ENCODE measurements at places on chromosomes 1 and 21. TPM values are rescaled to one million over a fixed set of nuclear protein-coding genes. Genes with fewer than 3 reads are reported as not detected.

- no peak overlapping the region for H3K27ac ChIP-seq
- H3K4me1 ChIP-seq: no peaks in the 10 kb centered on the region
- no peaks in the 10 kb centered on the region for H3K36me3 ChIP-seq
- no peaks in the 10 kb centered on the region for H3K27me3 ChIP-seq
- H3K4me3 ChIP-seq: no peak overlapping the region
Observed at GRCh38 chr1:84771895-84772294, 81.6 kb upstream of the SSX2IP start.

Gene NES
- 14.9 TPM for total RNA-seq

Gene POTED
- total RNA-seq: not detected

GRCh38 chr21:19810779-19811178 is 1187.4 kb upstream of the NCAM2 start:
- no peaks in the 10 kb centered on the region for H3K4me1 ChIP-seq
- no peaks in the 10 kb centered on the region for H3K36me3 ChIP-seq
- no peak for DNase-seq
- no peak overlapping the region for H3K4me3 ChIP-seq

- H3K4me1 ChIP-seq: peaks cover 6% of the 10 kb centered on the region
- no peak overlapping the region for H3K27ac ChIP-seq
- H3K27me3 ChIP-seq: no peaks in the 10 kb centered on the region
- H3K4me3 ChIP-seq: no peak overlapping the region
- no peaks in the 10 kb centered on the region for H3K36me3 ChIP-seq
Observed at GRCh38 chr1:30377230-30378002, 346.0 kb downstream of the MATN1 start.

- no peak overlapping the region for H3K4me3 ChIP-seq
- no peaks in the 10 kb centered on the region for H3K27me3 ChIP-seq
- no peaks in the 10 kb centered on the region for H3K36me3 ChIP-seq
Observed at GRCh38 chr1:219713981-219714381, 101.1 kb upstream of the ZC3H11B start.

DNA sequence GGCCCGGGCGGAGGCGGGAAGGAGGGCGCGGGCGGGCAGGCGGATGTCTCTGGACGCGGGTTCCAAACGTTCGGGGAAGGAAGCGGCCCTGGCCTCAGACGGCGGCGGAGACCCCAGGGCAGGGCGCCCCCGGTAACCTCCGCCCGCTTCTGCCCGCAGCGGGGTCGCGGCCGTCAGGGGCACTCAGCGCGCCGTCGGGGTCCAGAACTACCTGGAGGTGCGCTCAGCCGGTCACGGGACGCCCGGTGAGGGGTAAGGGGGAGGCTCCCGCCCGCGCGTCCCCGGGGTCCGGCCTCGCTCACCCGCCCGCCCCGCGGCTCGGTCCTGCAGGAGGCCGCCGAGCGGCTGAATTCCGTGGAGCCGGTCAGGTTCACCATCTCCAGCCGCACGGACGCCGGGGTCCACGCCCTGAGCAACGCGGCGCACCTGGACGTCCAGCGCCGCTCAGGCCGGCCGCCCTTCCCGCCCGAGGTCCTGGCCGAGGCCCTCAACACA is 406 bp downstream of the PUSL1 start:
- H3K36me3 ChIP-seq: peaks cover 5% of the 10 kb centered on the region
- no peaks in the 10 kb centered on the region for H3K27me3 ChIP-seq
- H3K4me3 ChIP-seq: peak overlapping the region; percentile 78

- no peak for DNase-seq
- H3K27ac ChIP-seq: no peak overlapping the region
- H3K27me3 ChIP-seq: no peaks in the 10 kb centered on the region
- H3K4me3 ChIP-seq: no peak overlapping the region
- H3K36me3 ChIP-seq: no peaks in the 10 kb centered on the region
Observed at GRCh38 chr1:33928251-33928650, 64.4 kb downstream of the HMGB4 start.

DNA sequence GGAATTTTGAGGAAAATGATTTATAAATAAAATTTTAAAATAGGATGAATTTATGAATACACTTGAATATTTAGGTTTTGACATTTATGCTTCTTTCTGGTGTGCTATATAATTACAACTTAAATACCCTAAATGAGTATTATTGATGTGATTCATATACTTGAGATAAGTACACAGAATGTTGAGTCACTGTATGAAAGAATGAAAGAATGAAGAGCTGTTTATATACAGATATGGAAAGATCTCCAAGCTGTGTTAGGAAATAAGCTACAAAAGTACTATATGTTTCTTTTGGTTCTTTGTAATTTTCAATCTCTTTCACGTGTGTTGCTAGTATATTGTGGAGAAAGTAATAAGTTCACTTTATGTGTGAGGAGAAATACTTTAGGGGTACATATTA is 147.2 kb downstream of the RASAL2 start:
- DNase-seq: no peak
- H3K27ac ChIP-seq: no peak overlapping the region
- H3K4me3 ChIP-seq: no peak overlapping the region
- no peaks in the 10 kb centered on the region for H3K4me1 ChIP-seq
- H3K36me3 ChIP-seq: no peaks in the 10 kb centered on the region
- H3K27me3 ChIP-seq: no peaks in the 10 kb centered on the region

DNA sequence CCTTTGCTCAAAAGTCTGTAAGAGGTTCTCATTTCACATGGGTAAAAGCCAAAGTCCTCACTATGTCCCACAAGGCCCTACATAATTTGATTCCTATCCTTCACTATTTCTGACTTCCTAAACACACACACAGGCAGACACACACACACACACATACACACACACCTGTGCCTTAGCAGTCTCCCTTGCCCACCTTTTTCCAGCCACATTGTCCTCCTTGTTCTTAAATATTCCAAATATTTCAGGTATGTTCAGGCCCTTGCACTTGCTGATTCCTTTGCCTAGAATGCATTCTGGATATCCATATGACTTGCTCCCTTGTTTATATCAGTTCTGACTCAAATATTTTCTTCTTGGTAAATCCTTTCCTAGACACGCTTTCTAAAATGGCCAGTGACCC is 54.6 kb downstream of the NTNG1 start:
- no peaks in the 10 kb centered on the region for H3K4me1 ChIP-seq
- DNase-seq: no peak
- H3K36me3 ChIP-seq: no peaks in the 10 kb centered on the region
- no peak overlapping the region for H3K4me3 ChIP-seq

Gene CFAP74
- not detected for total RNA-seq

DNA sequence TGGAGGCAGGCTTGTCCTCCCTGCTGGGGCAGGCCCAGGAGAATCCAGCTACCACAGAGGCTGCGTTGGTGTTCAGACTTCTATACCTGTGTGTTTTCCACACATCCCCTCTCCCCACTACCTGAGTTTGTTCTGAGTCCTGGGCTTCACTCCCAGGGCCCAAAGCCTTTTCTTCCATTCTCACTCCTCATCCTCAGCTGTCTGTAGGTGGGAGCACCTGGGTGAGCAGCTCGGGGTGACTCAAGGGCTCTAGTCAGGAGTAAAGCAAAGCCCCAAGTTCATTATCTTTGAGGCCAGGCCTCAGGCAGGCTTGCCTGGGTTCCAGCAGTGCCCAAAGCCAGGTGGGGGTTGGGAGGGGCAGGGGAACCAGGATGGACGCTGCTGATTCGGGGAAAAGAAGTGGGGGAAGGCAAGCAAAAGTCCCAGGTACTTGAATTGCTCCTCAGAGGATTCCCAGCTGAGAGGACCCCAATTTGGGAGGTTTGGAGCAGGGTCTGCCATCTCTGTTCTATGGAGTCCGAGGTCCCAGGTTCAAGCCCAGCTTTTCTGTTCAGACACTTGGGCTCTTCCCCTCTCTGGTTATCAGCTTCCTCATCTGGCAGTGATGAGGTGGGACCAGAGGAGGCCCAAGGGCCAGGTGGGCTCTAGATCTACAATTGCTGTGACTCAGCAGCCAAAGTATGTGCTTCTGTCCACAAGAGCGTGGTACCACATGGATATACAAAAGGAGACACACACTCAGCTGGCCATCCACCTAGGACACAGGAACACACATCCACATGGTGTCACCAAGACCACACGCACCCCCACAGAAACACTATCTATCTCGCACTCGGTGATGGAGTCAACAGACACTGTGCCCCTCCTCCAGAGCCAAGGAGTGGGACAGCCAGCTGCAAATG is 5.8 kb upstream of the PTPN7 start:
- no peaks in the 10 kb centered on the region for H3K4me1 ChIP-seq
- peak overlapping the region; percentile 25 for H3K27ac ChIP-seq
- H3K36me3 ChIP-seq: no peaks in the 10 kb centered on the region
- H3K4me3 ChIP-seq: no peak overlapping the region
- H3K27me3 ChIP-seq: no peaks in the 10 kb centered on the region

Gene RIMKLA
- total RNA-seq: 0.73 TPM

Gene KCNH1
- total RNA-seq: not detected

- H3K4me3 ChIP-seq: no peak overlapping the region
- no peaks in the 10 kb centered on the region for H3K27me3 ChIP-seq
- no peaks in the 10 kb centered on the region for H3K36me3 ChIP-seq
- DNase-seq: no peak
- peaks cover 12% of the 10 kb centered on the region for H3K4me1 ChIP-seq
- no peak overlapping the region for H3K27ac ChIP-seq
Observed at GRCh38 chr1:40034869-40035268, 5.7 kb upstream of the CAP1 start.

GRCh38 chr1:202197653-202198365 is 4.2 kb downstream of the LGR6 start:
- H3K27ac ChIP-seq: no peak overlapping the region
- H3K4me3 ChIP-seq: no peak overlapping the region
- H3K27me3 ChIP-seq: no peaks in the 10 kb centered on the region
- H3K36me3 ChIP-seq: no peaks in the 10 kb centered on the region
- peaks cover 4% of the 10 kb centered on the region for H3K4me1 ChIP-seq

DNA sequence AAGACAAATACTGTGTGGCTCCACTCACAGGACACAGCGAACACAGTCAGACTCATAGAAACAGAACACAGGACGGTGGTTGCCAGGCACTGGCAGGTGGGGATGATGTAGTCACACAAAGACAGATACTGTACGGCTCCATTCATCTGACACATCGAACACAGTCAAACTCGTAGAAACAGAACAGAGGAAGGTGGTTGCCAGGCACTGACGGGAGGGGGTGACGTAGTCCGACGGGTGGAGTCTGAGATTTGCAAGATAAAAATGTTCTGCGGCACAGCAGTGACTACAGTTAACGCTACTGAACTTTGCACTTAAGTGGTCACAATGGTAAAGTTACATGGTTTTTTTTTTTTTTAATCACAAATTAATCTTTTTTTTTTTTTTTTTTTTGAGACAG is 18.7 kb downstream of the C21orf58 start:
- DNase-seq: no peak
- no peak overlapping the region for H3K27ac ChIP-seq
- H3K4me3 ChIP-seq: no peak overlapping the region
- H3K27me3 ChIP-seq: no peaks in the 10 kb centered on the region

Gene AKR7A3
- 5.1 TPM for total RNA-seq

Gene CLDN17
- not detected for total RNA-seq

Gene PLA2G2D
- not detected for total RNA-seq

- no peaks in the 10 kb centered on the region for H3K36me3 ChIP-seq
- H3K4me3 ChIP-seq: no peak overlapping the region
- H3K27me3 ChIP-seq: no peaks in the 10 kb centered on the region
- no peak overlapping the region for H3K27ac ChIP-seq
- DNase-seq: no peak
Observed at GRCh38 chr1:58818976-58819375, 35.1 kb upstream of the JUN start.

DNA sequence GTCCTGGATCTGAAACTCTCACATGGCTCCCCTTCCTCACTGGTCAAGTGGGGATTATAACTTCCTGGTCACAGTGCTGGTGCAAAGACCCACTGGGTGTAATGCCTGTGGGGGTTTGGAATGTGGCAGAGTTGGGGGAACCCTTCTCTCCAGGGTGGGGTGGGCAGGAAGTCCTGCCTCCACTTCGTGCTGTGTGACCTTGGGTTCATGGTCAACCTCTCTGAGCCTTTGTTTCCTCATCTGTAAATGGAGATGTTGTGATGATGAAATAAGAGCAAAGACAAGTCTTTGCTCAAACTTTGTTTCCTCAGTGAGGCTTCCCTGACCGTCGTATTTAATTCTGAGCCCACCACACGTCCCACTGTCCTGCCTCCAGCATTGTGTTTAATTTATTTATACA is 564.7 kb downstream of the PTPRU start:
- H3K4me1 ChIP-seq: no peaks in the 10 kb centered on the region
- peak overlapping the region; percentile 42 for H3K27ac ChIP-seq
- no peaks in the 10 kb centered on the region for H3K36me3 ChIP-seq
- DNase-seq: no peak

DNA sequence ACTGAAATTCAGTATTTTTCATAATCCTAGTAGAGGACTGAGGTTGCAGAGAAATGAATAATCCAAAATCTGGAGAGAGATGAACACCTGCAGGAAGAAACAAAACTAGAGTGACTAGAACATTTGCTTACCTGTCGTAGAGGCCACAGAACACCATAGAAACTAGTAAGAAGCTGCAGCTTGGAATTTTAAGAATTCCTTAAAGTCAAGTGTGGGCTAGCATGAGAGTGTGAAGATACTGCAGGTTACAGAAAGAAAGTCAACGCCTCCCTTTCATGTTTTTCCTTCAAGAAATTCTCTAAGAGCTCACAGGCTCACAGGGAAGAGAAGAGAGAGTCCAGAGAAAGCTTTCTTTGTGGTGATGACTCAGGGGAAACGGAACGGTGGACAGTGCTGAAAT is 633.7 kb downstream of the LRRIQ3 start:
- no peak overlapping the region for H3K4me3 ChIP-seq
- no peak overlapping the region for H3K27ac ChIP-seq
- H3K27me3 ChIP-seq: no peaks in the 10 kb centered on the region
- H3K36me3 ChIP-seq: no peaks in the 10 kb centered on the region
- DNase-seq: no peak

- H3K4me1 ChIP-seq: no peaks in the 10 kb centered on the region
- H3K27ac ChIP-seq: no peak overlapping the region
- no peak overlapping the region for H3K4me3 ChIP-seq
- no peaks in the 10 kb centered on the region for H3K36me3 ChIP-seq
- DNase-seq: no peak
Observed at GRCh38 chr1:37071829-37072228, 37.5 kb upstream of the GRIK3 start.

Gene MPL
- not detected for total RNA-seq

GRCh38 chr1:181152892-181153633 is 64.6 kb downstream of the IER5 start:
- peak overlapping the region; percentile 72 for H3K27ac ChIP-seq
- peaks cover 5% of the 10 kb centered on the region for H3K4me1 ChIP-seq
- H3K27me3 ChIP-seq: no peaks in the 10 kb centered on the region
- no peaks in the 10 kb centered on the region for H3K36me3 ChIP-seq
- no peak overlapping the region for H3K4me3 ChIP-seq

DNA sequence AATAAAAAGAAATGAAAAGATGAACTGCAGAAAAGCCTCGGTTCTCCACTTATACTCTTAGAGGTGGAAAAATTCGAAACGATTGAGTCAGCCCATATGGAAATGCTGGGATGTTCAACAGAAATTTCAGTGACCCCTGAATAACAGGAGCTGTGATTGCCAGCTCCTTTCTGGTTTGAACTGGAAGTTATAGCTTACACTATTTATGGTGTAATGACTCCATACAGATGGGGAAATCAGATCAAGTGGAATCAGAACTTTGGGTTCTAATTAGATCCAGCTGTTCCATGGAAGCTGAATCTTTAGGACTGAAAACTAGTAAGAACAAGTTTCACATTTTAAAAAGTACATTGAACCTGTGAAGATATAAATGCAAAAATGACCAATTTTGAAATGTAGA is 569.3 kb upstream of the ZRANB2 start:
- no peak overlapping the region for H3K27ac ChIP-seq
- no peaks in the 10 kb centered on the region for H3K4me1 ChIP-seq
- no peak overlapping the region for H3K4me3 ChIP-seq
- no peaks in the 10 kb centered on the region for H3K27me3 ChIP-seq
- no peak for DNase-seq
- H3K36me3 ChIP-seq: no peaks in the 10 kb centered on the region
